ENCODE measurements at places on chromosomes 13 and 19. TPM values are rescaled to one million over a fixed set of nuclear protein-coding genes. Genes with fewer than 3 reads are reported as not detected.
A peak's percentile ranks its signal among the peaks of the same experiment; 100 is the strongest.

DNA sequence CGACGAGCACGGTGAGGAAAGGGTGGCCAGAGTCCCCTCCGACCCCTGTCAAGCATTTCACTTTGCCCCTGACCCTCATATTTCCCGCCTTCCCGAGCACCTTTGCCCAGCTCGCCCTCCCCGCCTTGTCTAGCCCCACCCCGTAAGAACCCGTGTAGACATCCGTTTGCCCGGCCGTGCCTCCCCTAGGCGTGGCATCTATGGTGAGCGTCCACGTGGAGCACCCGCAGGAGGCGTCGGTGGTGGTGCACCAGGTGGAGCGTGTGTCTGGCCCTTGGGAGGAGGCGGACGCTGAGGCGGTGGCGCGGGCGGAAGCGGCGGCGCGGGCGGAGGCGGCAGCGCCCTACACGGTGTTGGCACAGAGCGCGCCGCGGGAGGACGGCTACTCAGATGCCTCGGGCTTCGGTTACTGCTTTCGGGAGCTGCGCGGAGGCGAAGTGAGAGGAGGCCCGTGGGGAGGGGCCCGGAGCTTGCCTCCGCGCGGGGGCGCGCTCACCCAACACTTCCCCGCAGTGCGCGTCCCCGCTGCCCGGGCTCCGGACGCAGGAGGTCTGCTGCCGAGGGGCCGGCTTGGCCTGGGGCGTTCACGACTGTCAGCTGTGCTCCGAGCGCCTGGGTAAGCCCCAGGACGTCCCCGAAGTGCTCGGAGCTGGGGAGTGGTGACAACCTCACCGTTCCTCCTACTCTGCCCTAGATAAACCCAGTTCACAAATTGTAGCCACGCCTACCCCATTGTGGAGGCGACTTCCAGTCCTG lies 4.2 kb downstream of the LTBP4 start:
- DNase-seq = peak; percentile 80
- peak overlapping the region; percentile 30 for H3K27ac ChIP-seq
- H3K36me3 ChIP-seq = no peaks in the 10 kb centered on the region
- H3K27me3 ChIP-seq = no peaks in the 10 kb centered on the region

Gene FCGBP
- total RNA-seq = 30.7 TPM

Gene SIRT2
- total RNA-seq = 51.7 TPM

Gene RFPL4AL1
- total RNA-seq = not detected

Gene MBD3L3
- total RNA-seq = not detected

- H3K27ac ChIP-seq = no peak overlapping the region
- H3K4me3 ChIP-seq = no peak overlapping the region
- no peaks in the 10 kb centered on the region for H3K36me3 ChIP-seq
- DNase-seq = no peak
- H3K27me3 ChIP-seq = no peaks in the 10 kb centered on the region
Observed at GRCh38 chr19:30256496-30256850, 115.7 kb upstream of the ZNF536 start.

Gene ZNF813
- 3.2 TPM for total RNA-seq

Gene LGALS4
- total RNA-seq = 0.68 TPM

DNA sequence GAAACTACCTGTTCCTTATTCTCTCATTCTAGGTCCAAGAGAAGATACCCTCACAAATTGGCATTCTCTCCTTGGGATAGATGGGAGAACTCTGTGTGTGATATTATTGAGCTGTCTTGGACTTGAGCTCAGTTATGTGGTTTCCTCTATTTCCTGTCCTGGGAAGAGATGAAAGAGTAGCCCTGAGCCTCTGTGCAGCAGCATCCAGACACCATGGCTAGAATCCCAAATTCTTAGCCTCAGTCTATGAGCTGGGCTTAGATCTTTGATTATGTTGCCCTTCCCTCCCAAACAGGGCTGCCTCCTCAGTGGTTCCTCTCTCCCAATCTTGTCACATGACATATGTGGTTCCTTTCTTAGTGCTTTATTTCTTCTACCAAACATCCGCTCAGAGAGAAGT lies 290.7 kb downstream of the SPRY2 start:
- peaks cover 1% of the 10 kb centered on the region for H3K4me1 ChIP-seq
- H3K27me3 ChIP-seq = no peaks in the 10 kb centered on the region

- no peaks in the 10 kb centered on the region for H3K4me1 ChIP-seq
- H3K27ac ChIP-seq = no peak overlapping the region
- H3K4me3 ChIP-seq = no peak overlapping the region
- H3K27me3 ChIP-seq = no peaks in the 10 kb centered on the region
- no peak for DNase-seq
Observed at GRCh38 chr19:30968210-30968609, 381.0 kb downstream of the TSHZ3 start.

GRCh38 chr13:113915012-113915763 lies 51.3 kb upstream of the GAS6 start:
- H3K4me3 ChIP-seq = no peak overlapping the region
- H3K27ac ChIP-seq = no peak overlapping the region
- no peaks in the 10 kb centered on the region for H3K36me3 ChIP-seq
- no peaks in the 10 kb centered on the region for H3K4me1 ChIP-seq

Gene ZNF135
- total RNA-seq = 13.9 TPM

- no peaks in the 10 kb centered on the region for H3K27me3 ChIP-seq
- H3K4me1 ChIP-seq = peaks cover 35% of the 10 kb centered on the region
- H3K27ac ChIP-seq = peak overlapping the region; percentile 70
- no peak overlapping the region for H3K4me3 ChIP-seq
- peak; percentile 58 for DNase-seq
- no peaks in the 10 kb centered on the region for H3K36me3 ChIP-seq
Observed at GRCh38 chr13:33642374-33643065, 175.4 kb upstream of the RFC3 start.

GRCh38 chr19:11064831-11065303 lies 24.4 kb upstream of the LDLR start:
- peaks cover 5% of the 10 kb centered on the region for H3K4me1 ChIP-seq
- no peaks in the 10 kb centered on the region for H3K27me3 ChIP-seq
- H3K36me3 ChIP-seq = no peaks in the 10 kb centered on the region
- peak; percentile 69 for DNase-seq

Gene GET3
- total RNA-seq = 52.5 TPM

DNA sequence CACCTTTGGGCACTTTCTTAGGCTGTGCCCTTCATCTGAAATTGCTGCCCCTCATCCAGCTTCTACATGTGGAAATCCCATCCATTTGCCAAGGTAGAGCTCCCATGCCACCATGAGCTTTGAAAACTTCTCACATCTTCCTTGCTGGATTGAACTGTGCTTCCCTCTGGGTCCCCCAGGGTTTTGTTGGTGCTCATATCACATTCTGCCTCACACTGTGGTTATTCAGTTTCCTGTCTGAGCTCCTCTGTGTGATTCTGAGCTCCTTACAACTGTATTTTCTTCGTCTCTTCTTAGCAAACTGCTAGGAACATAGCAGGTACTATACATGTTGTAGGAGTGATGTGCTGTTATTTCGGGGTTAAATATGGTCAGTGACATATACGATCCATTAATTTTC lies 74.9 kb upstream of the KL start:
- H3K4me3 ChIP-seq = no peak overlapping the region
- no peak for DNase-seq
- H3K4me1 ChIP-seq = no peaks in the 10 kb centered on the region

Gene NLRP11
- total RNA-seq = 0.62 TPM

Gene OR10H4
- not detected for total RNA-seq

DNA sequence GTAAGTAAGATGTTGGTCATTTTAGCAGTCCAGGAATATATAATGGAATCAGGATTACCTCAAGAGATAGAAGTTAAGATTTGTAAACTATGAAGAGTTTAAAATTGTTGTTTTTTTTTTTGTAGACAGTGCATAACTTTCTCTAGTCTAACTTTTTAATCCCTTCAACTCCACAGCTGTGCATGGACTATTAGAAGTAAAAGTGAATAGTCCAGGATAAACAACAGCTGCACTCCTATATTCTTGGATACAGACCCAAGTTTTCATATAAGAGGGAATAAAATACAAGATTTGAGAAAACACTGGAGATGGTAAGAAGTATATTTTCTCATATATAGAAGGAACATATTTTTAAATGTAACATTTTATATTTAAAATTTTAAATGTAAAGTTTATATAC lies 1509.9 kb downstream of the SLITRK5 start:
- H3K4me3 ChIP-seq = no peak overlapping the region
- no peaks in the 10 kb centered on the region for H3K27me3 ChIP-seq
- H3K36me3 ChIP-seq = no peaks in the 10 kb centered on the region
- H3K4me1 ChIP-seq = no peaks in the 10 kb centered on the region

DNA sequence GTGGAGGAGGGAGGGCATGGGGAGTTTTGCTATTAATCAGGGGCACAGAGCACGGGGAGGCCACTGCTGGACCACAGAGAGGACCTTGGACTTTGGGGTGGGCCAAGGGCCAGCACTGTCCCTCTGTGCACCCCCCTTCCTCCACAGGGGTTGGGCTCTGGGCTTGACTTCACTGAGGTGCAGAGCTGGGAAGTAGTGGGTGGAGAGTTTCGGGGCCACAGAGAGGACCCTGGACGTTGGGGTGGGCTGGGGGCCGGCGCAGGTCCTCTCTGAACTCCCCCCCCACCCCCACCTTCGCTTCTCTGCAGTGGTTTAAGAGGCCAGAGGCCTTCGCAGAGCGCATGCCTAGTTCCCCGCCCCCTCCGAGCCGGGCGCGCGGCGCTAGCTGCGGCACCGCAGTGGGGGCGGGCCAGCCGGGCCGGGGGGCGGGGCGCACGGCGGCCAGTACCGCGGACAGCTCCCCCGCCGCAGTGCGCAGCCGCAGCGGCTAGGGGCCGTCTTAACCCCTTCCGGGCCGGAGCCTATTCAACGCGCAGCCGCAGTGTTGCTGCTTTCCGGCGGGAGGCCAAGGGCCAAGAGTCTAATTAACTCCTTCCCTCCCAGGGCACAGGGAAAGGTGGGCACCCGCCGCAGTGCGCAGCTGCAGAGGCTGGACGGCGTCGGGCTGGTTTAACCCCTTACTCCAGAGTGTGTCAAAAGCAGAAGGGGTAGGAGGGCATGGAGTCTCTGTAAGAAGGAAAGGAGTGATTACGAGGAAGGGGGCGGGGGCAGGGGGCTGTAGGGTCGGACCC lies 3.7 kb downstream of the KCNC3 start:
- H3K4me3 ChIP-seq = no peak overlapping the region
- peaks cover 3% of the 10 kb centered on the region for H3K4me1 ChIP-seq
- H3K36me3 ChIP-seq = no peaks in the 10 kb centered on the region
- no peak overlapping the region for H3K27ac ChIP-seq

DNA sequence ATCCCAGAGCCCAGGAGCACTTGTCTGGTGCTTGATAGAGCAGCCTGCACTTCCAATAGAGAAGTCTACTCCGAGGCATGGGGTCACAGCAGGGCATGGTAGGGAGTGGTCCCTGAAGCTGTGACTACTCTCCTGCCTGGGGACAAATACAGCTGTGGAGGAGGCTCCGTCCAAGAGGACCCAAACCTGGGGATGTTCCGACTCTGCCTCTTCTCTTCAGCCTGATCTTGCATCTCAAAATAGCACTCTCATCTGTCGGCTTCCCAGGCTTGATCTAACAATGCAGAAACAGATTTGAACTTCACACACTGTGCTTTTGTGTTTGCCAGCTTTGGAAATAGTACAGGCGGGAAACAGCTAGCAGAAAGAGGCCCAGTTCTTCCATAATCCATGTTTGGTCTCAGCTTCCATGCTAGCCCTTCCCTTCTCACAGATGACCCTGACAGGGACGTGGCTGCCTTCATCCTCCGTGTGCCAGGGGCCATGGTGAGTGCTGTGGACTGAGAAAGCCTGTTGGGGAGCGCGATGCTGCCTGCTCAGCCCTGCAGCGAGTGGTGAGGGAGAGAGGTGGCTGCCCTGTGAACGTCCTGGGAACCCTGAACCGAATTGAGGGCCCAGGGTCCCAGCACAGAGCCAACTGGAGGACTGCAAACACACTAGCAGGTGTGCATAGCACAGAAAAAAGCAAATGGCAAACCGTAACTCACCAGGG lies 150.3 kb upstream of the GPR12 start:
- no peak overlapping the region for H3K27ac ChIP-seq
- no peaks in the 10 kb centered on the region for H3K4me1 ChIP-seq
- no peaks in the 10 kb centered on the region for H3K36me3 ChIP-seq
- no peak for DNase-seq
- no peak overlapping the region for H3K4me3 ChIP-seq

- H3K27me3 ChIP-seq = no peaks in the 10 kb centered on the region
- no peaks in the 10 kb centered on the region for H3K4me1 ChIP-seq
- H3K4me3 ChIP-seq = no peak overlapping the region
- H3K36me3 ChIP-seq = no peaks in the 10 kb centered on the region
- no peak overlapping the region for H3K27ac ChIP-seq
Observed at GRCh38 chr13:109426690-109426990, 359.7 kb downstream of the IRS2 start.

GRCh38 chr13:44792096-44792495 lies 197.2 kb downstream of the NUFIP1 start:
- H3K4me3 ChIP-seq = no peak overlapping the region
- no peaks in the 10 kb centered on the region for H3K27me3 ChIP-seq
- no peak overlapping the region for H3K27ac ChIP-seq
- no peak for DNase-seq

GRCh38 chr13:80105350-80105749 lies 235.6 kb downstream of the SPRY2 start:
- no peak for DNase-seq
- H3K36me3 ChIP-seq = no peaks in the 10 kb centered on the region
- no peaks in the 10 kb centered on the region for H3K27me3 ChIP-seq

DNA sequence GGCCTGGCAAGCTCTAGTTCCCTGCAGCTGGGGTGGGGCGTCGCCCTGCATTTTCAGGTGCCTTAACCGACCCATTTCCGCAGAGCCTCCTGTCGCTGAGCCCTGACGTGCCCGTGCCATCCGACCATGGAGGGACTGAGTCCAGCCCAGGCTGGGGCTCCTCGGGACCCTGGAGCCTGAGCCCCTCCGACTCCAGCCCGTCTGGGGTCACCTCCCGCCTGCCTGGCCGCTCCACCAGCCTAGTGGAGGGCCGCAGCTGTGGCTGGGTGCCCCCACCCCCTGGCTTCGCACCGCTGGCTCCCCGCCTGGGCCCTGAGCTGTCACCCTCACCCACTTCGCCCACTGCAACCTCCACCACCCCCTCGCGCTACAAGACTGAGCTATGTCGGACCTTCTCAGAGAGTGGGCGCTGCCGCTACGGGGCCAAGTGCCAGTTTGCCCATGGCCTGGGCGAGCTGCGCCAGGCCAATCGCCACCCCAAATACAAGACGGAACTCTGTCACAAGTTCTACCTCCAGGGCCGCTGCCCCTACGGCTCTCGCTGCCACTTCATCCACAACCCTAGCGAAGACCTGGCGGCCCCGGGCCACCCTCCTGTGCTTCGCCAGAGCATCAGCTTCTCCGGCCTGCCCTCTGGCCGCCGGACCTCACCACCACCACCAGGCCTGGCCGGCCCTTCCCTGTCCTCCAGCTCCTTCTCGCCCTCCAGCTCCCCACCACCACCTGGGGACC lies 1.2 kb downstream of the ZFP36 start:
- H3K27ac ChIP-seq = peak overlapping the region; percentile 87
- peak; percentile 43 for DNase-seq
- peak overlapping the region; percentile 97 for H3K4me3 ChIP-seq
- no peaks in the 10 kb centered on the region for H3K27me3 ChIP-seq
- peaks cover 5% of the 10 kb centered on the region for H3K4me1 ChIP-seq
- no peaks in the 10 kb centered on the region for H3K36me3 ChIP-seq

GRCh38 chr13:61146571-61146970 lies 269.1 kb downstream of the PCDH20 start:
- no peak overlapping the region for H3K4me3 ChIP-seq
- H3K27me3 ChIP-seq = no peaks in the 10 kb centered on the region
- no peaks in the 10 kb centered on the region for H3K4me1 ChIP-seq
- DNase-seq = no peak
